Stimulated activated CD8-positive, alpha-beta memory T cell treated with anti-CD3 and anti-CD28 coated beads, Interleukin-7, amount 100 ng/mL, for 1 hour (primary cell): ENCODE measurements at places on chromosomes 3 and 15.

DNA sequence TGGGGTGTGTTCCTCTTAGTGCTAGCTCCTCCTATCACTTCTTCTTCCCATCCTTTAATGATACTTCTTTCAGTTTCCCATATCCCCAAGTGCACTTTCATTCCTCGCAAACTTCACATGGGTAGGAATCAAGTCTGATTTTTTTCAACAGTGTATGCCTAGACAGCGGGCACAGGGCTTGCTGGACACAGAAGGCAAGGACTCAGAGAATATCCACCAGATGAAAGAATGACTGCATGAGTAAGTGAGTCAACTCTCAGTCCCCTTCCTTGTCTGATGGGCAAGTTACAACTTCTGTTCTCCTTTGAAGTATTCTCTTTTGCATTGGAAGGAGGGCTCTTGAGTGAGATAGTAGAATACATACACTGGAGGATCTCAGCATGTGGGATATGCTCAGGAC lies 3.1 kb upstream of the SQOR start:
- DNase-seq: no peak

- DNase-seq: no peak
These were observed 16.4 kb downstream of the PXYLP1 start for GRCh38 chr3:141248064-141248463.

DNA sequence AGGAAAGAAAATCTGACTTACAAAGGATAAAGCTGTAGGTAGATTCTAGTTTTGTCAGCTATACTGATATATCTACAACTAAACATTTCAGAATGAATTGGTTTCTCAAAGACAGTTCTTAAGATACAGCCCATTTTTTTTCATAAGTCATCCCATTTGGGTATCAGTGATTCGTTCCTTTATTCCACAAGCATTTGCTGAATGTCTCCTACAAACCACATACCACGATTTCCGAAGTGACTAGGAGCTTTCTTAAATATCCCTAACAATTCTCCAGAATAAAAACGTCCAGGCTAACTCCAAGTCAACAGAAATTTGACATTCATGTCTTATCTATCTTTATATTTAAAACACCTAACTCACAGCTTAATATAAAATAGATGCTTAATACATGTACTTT lies 59.8 kb downstream of the TP53BP1 start:
- no peak for DNase-seq

DNA sequence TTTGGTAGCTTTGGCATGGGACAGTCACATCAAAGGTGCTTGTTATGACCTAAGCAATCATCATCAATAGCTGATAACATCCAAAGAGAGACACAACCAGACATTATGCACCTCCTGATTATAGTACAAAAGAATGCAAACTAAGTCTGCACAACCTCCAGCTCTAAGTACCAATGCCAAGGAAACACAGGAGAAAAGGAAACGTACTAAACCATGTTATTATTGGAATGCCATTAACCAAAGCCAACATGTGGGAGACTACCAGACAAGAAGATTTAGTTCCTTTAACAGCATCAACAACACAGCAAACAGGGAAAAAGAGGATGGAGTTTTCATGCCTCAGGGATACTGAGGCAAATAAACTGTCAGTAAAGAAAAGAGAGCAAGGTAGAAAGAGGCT lies 61.4 kb downstream of the CD47 start:
- DNase-seq: no peak

- no peak for DNase-seq
These were observed 142.0 kb downstream of the GABRB3 start for GRCh38 chr15:26630857-26631256.

GRCh38 chr15:29914511-29914926 lies 92.3 kb upstream of the TJP1 start:
- DNase-seq: no peak

- DNase-seq: no peak
These were observed 309.2 kb downstream of the MAGI1 start for GRCh38 chr3:65729555-65729954.

GRCh38 chr3:42013691-42014457 lies 52.0 kb upstream of the ULK4 start:
- DNase-seq: no peak

GRCh38 chr3:41234823-41235721 lies 35.8 kb downstream of the CTNNB1 start:
- DNase-seq: no peak

DNA sequence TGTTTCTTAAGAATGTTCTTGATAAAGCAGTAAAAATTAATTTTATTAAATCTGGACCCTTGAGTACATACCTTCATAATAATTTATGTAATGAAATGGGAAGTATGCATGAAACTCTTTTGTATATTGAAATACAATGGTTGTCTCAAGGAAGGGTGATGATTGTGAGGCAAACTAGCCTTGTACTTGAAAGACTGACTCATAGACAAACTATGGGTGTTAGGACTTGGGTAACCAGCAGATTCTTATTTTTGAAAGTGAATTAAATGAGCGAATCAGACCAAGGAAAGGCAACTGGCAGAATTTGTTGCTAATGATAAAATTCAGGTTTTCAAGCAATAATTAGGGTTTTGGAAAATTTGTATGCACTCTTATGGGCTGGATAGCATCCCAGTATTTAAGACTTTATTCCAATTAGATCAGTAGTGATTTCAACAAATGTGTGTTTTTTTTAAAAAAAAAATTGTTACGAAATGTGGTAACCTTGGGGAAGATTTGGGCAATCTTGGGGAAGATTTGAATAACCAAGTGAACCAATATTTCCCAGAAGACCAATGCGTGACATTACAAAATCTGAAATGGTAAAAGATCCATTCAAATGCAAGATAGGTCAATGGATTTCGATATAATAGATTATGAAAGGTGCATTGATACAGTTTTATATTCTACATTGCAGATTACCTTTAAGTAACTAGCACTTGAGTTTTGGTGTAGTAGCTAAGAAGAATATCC lies 42.0 kb downstream of the ATP2C1 start:
- no peak for DNase-seq

GRCh38 chr3:13728487-13728886 lies 151.4 kb downstream of the WNT7A start:
- no peak for DNase-seq

DNA sequence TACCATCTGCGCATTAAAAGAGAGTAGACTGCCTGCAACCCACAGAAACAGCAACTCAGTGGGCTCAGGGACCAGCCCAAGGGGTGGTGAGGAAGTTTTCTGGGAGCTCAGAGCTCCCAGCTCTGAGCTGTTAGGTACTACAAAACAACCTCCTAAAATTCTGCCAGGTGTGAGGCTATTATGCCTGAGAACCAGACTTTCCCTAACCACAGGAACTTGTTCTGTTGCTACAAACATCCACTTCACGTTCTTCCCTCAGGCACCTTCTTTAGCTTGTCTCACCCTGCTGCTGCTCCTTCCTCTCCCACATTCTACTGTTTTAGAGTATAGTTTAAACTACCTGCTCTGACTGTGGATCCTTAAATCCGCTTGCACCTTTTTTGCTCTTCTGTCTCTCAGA lies 399.4 kb downstream of the ROBO1 start:
- DNase-seq: no peak

DNA sequence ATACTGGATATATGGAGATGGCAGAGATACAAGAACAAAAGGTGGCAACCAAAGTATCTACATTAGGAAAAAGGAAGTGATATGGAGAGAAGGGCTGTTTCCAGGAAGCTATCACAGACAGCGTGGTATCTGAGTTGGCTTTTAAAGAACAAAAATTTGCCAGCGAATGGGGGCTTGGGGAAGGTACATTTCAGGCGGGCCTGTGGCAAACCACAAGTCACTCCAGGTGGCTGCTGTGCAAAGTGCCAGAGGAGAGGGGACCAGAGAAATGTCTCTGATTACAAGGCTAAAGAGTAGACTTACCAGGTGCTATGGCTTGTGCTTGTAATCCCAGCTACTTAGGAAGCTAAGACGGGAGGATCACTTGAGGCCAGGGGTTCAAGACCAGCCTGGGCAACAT lies 91.1 kb downstream of the MSL2 start:
- no peak for DNase-seq

- DNase-seq: no peak
These were observed 7.6 kb downstream of the HSPBAP1 start for GRCh38 chr3:122786066-122786465.
